ENCODE measurements at places on chromosomes 11 and 22. TPM values are rescaled to one million over a fixed set of nuclear protein-coding genes. Genes with fewer than 3 reads are reported as not detected.
A peak's percentile ranks its signal among the peaks of the same experiment; 100 is the strongest.

MIOX gene
- total RNA-seq, result not detected

DNA sequence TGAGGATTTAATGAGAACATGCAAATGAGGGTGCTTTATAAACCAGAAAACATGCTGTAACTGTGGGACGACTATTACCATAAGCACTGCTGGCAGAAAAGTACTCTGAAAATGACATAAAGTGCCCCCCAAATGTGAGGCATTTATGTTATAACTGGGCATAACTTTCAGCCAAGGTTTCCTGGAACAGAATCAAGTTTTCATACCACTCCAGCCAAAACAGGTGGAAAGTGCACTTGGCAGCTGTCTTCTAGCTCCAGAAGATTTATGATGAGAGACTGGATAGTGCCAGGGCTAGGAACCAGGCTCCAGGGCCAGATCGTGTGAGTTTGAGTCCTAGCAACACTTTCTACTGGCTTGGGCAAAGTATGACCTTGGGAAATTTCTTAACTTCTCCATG is 339.2 kb downstream of the TENM4 start:
- no peaks in the 10 kb centered on the region for H3K36me3 ChIP-seq
- H3K4me1 ChIP-seq, result peaks cover 16% of the 10 kb centered on the region
- no peak overlapping the region for H3K4me3 ChIP-seq

- H3K36me3 ChIP-seq, result no peaks in the 10 kb centered on the region
- H3K4me1 ChIP-seq, result no peaks in the 10 kb centered on the region
- H3K4me3 ChIP-seq, result no peak overlapping the region
- H3K27me3 ChIP-seq, result no peaks in the 10 kb centered on the region
- H3K27ac ChIP-seq, result no peak overlapping the region
Observed at GRCh38 chr11:59841514-59841913, 3.8 kb downstream of the CBLIF start.

CXCR5 gene
- total RNA-seq, result not detected

OR5P2 gene
- total RNA-seq, result not detected

DNA sequence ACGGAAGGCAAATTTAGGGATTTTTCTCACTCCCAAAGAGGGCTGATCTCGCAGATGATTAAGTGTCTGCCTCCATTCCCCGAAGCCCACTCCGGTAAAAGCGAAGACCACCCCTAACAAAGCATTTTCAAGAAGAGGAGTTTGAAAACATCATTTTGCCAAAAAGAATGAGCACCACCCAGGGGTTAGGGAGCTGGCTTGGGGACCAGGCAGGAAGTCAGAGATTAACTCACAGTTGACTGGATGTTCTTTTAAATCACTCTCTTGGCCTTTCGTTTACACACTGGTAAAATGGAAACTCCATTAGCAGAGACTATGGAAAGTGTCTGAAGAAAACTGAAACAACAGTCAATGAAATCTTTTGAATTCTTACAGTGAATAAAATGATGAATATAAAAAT is 7.9 kb upstream of the TRIM44 start:
- H3K4me3 ChIP-seq, result no peak overlapping the region
- H3K27ac ChIP-seq, result no peak overlapping the region

C1QTNF4 gene
- total RNA-seq, result 0.35 TPM

GRCh38 chr11:110094298-110095285 is 1.4 kb downstream of the ZC3H12C start:
- peak overlapping the region; percentile 91 for H3K27ac ChIP-seq
- no peaks in the 10 kb centered on the region for H3K27me3 ChIP-seq
- H3K36me3 ChIP-seq, result no peaks in the 10 kb centered on the region
- no peak for DNase-seq
- peaks cover 6% of the 10 kb centered on the region for H3K4me1 ChIP-seq

DNA sequence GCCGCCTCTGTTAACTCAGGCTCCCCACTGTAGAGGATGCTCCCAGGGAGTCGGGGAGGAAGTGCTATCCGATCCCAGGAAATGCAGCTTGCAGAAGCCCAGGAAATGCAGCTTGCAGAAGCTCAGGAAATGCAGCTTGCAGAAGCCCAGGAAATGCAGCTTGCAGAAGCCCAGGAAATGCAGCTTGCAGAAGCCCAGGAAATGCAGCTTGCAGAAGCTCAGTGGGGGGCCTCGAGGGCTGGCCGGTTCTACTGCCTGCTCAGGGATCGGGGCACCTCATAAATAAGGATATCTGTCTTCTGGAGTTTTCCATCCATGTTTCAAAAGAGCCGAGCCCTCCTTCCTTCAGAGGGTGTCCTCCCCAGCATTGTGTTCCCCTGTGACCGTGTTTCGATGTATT is 25.1 kb upstream of the SMIM38 start:
- no peak overlapping the region for H3K27ac ChIP-seq
- no peaks in the 10 kb centered on the region for H3K27me3 ChIP-seq
- DNase-seq, result no peak
- H3K4me3 ChIP-seq, result no peak overlapping the region
- H3K36me3 ChIP-seq, result no peaks in the 10 kb centered on the region

DNA sequence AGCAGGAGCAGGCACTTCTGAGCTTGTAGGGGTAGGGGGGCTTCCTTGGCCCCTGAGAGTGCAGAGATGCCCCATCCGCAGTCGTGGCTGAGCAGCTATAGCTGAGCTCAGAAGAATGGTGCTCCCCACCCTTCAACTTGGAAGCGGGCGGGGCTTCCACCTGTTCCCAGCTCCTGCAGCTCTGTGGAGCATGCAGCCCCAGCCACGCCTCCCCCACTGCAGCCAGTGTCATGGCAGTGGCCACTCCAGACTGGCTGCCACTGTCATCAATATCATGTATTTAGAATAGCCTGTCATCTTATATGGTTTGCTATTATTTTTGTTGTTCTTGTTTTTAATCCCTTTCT is 213.1 kb downstream of the LRRC4C start:
- H3K4me3 ChIP-seq, result no peak overlapping the region
- H3K4me1 ChIP-seq, result no peaks in the 10 kb centered on the region
- no peak overlapping the region for H3K27ac ChIP-seq
- no peak for DNase-seq
- H3K36me3 ChIP-seq, result no peaks in the 10 kb centered on the region

PRG3 gene
- not detected for total RNA-seq

DNA sequence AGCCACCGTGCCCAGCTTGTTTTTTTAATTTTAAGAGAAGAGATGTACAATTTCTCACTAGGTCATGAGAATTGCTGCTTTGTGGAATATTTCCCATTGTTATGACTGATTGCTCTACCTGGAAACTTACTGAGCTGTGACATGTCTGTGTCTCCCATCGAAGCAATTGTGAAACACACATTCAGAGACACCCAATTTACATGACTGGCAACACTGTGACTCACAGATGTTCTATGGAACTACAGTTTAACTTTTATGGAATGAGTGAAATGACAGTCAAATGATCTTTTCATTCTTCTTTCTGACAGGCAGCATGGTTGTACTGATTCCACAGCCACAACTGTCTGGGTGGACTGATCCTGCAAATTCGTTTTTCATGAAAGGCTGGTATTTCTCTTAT is 32.3 kb downstream of the ELF5 start:
- no peaks in the 10 kb centered on the region for H3K36me3 ChIP-seq
- DNase-seq, result no peak
- H3K4me3 ChIP-seq, result no peak overlapping the region
- H3K27me3 ChIP-seq, result peaks cover 18% of the 10 kb centered on the region

DNA sequence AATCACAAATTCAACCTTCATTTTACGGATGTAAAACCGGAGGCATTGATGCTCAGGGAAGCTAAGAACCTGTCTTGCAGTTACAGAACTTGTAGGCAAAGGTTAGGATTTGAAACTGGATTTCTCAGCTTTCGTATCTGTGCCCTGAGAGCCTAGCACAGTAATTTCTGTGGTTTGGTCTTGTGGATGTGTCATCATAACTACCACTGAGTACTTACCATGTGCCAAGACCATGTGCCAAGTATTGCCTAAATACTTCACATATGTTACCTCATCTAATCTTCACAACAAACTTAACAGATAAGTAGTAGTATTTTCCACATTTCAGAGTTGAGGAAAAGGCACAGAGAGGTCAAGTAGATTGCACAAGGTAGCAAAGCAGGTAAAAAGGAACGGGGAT is 140.7 kb downstream of the NXPE2 start:
- peaks cover 27% of the 10 kb centered on the region for H3K27me3 ChIP-seq
- H3K4me1 ChIP-seq, result no peaks in the 10 kb centered on the region
- no peak for DNase-seq
- H3K4me3 ChIP-seq, result no peak overlapping the region

TRIM44 gene
- 6.8 TPM for total RNA-seq

FXYD2 gene
- total RNA-seq, result not detected

DNA sequence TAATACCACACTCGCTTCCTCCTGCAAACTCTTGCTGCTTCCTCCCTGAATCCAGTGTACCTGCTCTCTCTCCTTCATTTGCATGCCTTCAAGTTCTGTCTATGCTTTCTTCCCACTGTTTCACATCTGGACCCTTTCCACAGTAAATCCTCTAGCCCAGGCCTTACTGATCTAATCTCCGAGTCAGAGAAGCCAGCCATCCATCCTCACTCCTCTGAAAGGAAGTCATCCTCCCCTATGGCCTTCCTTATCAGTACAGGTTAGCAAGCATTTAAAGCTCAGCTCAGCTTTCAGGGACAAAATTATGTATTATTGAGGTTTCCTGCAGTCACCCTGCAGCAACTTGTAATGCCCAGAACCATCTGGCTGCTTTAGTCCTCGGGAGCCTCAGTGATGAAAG is 116.1 kb downstream of the GALNT18 start:
- no peak for DNase-seq
- no peaks in the 10 kb centered on the region for H3K27me3 ChIP-seq
- H3K27ac ChIP-seq, result no peak overlapping the region

DNA sequence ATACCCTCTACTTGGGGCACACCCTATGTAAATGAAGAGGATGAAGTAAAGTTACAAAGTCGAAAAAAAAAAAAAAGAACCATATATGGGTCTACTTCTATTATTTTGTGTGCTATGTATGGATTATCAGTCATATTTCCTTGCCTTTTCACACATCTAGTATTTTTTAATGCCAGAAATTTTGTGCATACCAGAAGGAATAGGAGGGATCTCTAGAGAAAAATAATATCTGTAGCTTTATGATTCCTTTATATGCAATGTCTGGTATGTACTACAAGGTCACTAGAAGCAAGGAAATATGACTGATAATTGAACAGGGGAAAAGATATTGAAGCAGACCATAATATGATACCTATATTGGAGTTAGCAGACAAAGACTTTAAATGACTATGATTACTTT is 713.4 kb downstream of the OPCML start:
- H3K27ac ChIP-seq, result no peak overlapping the region
- H3K36me3 ChIP-seq, result no peaks in the 10 kb centered on the region
- no peaks in the 10 kb centered on the region for H3K4me1 ChIP-seq
- no peaks in the 10 kb centered on the region for H3K27me3 ChIP-seq
- no peak overlapping the region for H3K4me3 ChIP-seq

ART5 gene
- total RNA-seq, result not detected

LARGE2 gene
- total RNA-seq, result 15.3 TPM

- DNase-seq, result no peak
- no peak overlapping the region for H3K27ac ChIP-seq
- H3K36me3 ChIP-seq, result no peaks in the 10 kb centered on the region
- H3K4me1 ChIP-seq, result no peaks in the 10 kb centered on the region
Observed at GRCh38 chr11:23959462-23959861, 537.4 kb upstream of the LUZP2 start.

GRCh38 chr11:122681070-122681469 is 25.5 kb downstream of the UBASH3B start:
- no peak overlapping the region for H3K27ac ChIP-seq
- H3K4me3 ChIP-seq, result no peak overlapping the region
- H3K4me1 ChIP-seq, result no peaks in the 10 kb centered on the region
- H3K36me3 ChIP-seq, result no peaks in the 10 kb centered on the region
- H3K27me3 ChIP-seq, result no peaks in the 10 kb centered on the region
- no peak for DNase-seq

NRXN2 gene
- 0.38 TPM for total RNA-seq

SLC35F2 gene
- total RNA-seq, result 12.6 TPM

GRCh38 chr22:29480512-29481264 is 670 bp downstream of the NEFH start:
- H3K4me3 ChIP-seq, result peak overlapping the region; percentile 25
- no peak for DNase-seq
- H3K27me3 ChIP-seq, result peaks cover 12% of the 10 kb centered on the region
- no peaks in the 10 kb centered on the region for H3K36me3 ChIP-seq
- no peak overlapping the region for H3K27ac ChIP-seq
- peaks cover 10% of the 10 kb centered on the region for H3K4me1 ChIP-seq

ALG8 gene
- 30.2 TPM for total RNA-seq

LRRC74B gene
- total RNA-seq, result not detected

DNA sequence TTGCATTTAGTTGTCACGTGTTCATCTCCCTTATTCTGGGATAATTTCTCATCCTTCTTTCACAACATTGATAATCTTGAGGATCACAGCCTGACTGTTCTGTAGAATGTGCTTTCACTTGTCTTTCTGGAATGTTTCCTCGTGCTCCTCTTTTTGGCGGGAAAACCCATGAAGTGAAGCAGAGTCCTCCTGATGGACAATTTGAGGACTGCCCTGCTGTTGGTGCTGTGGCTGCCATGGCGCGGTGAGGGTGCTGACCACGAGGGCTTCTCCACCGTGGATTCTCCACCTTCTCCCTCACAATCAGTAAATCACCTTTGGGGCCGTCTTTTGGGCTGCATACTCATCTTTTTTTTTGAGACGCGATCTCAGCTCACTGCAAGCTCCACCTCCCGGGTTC is 946.9 kb downstream of the BRD1 start:
- DNase-seq, result no peak
- no peak overlapping the region for H3K27ac ChIP-seq
- no peaks in the 10 kb centered on the region for H3K36me3 ChIP-seq
- no peaks in the 10 kb centered on the region for H3K4me1 ChIP-seq

GRCh38 chr22:22872722-22873708 is 14.6 kb upstream of the IGLL5 start:
- H3K27ac ChIP-seq, result no peak overlapping the region
- H3K4me3 ChIP-seq, result no peak overlapping the region
- H3K27me3 ChIP-seq, result peaks cover 42% of the 10 kb centered on the region
- no peak for DNase-seq
- no peaks in the 10 kb centered on the region for H3K36me3 ChIP-seq

FOSL1 gene
- total RNA-seq, result 11.9 TPM

- H3K27ac ChIP-seq, result no peak overlapping the region
- no peak overlapping the region for H3K4me3 ChIP-seq
- H3K27me3 ChIP-seq, result no peaks in the 10 kb centered on the region
- H3K4me1 ChIP-seq, result peaks cover 37% of the 10 kb centered on the region
Observed at GRCh38 chr11:34928268-34928959, 12.0 kb downstream of the PDHX start.

DNA sequence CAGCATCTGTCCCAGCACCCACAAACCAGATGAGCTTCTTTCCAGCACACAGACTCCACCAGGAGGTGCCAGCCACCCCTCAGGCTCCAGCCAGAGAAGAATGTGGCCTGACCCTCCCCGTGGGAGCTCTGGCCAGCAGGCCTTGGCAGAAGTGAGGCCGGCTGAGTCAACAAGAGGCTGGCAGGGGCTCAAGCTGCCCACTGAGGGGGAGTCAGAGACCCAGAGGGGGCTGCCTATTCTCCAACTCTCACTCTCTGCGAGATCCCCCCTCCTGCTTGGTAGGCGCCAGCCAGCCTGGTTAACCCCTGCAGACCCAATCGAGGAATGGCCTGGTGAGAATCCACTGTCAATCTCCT is 10.6 kb upstream of the CDC42EP1 start:
- no peaks in the 10 kb centered on the region for H3K27me3 ChIP-seq
- no peaks in the 10 kb centered on the region for H3K36me3 ChIP-seq
- no peak overlapping the region for H3K27ac ChIP-seq
- DNase-seq, result no peak
- H3K4me3 ChIP-seq, result no peak overlapping the region

- H3K27me3 ChIP-seq, result no peaks in the 10 kb centered on the region
- no peaks in the 10 kb centered on the region for H3K36me3 ChIP-seq
- no peak overlapping the region for H3K4me3 ChIP-seq
- no peaks in the 10 kb centered on the region for H3K4me1 ChIP-seq
- no peak for DNase-seq
- H3K27ac ChIP-seq, result peak overlapping the region; percentile 57
Observed at GRCh38 chr22:35742342-35743100, 24.8 kb downstream of the APOL5 start.

ARVCF gene
- 3.1 TPM for total RNA-seq
